Small intestine (tissue), 16 donors: ENCODE measurements at places on chromosomes 11 and 22.

GRCh38 chr11:6240781-6241180 lies 1.9 kb downstream of the CNGA4 start:
- no peak for DNase-seq

DNA sequence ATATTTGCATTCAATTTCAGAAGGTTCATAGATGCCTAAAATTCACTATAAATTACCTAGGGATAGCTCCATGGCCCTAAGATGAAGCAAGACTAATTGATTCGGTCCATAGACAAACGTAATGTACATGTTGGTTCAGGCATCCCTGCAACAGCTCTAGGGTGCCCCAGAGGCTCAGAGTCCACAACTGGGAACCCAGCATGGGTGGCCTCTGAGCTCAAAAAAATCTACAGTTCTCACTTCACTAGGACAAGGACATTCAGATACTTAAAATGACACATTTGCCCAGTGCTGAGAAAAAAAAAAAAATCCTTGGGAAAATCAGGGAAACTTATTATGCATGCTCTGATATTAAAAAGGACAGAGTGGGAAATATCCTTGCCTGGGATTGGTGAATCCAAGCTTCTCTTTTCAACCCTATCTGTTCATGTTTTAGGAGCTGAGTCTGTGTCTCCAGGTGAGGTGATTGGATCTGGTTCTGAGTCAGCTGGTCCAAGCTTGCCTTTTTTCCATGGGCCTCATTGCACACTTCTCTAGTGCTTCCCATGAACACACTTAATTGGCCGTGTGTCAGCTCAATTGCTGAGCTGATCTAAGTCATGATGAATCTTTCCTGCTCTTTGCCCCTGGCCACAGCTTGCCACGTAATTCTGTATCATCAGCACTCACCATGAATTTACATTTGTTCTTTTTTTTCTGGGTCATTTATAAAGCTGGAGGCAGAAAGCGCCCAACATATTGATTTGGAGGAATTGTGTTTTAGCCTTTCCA lies 116.3 kb upstream of the RCN1 start:
- no peak for DNase-seq

- DNase-seq: no peak
Measured at GRCh38 chr11:12728417-12728816, 54.2 kb downstream of the TEAD1 start.

DNA sequence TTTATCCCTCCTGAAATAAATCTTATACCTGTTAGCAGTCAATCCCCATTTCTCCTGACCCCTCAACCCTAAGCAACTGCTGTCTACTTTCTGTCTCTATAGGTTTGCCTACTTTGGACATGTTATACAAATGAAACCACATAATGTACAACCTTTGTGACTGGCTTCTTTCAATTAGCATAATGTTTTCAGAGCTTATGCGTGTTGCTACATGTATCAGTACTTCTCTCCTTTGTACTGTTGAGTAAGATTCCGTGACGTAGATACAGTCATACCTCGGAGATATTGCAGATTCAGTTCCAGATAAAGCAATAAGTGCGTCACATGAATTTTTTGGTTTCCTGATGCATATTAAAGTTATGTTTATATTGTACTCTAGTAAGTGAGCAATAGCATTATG lies 127.3 kb downstream of the MORC2 start:
- no peak for DNase-seq

DNA sequence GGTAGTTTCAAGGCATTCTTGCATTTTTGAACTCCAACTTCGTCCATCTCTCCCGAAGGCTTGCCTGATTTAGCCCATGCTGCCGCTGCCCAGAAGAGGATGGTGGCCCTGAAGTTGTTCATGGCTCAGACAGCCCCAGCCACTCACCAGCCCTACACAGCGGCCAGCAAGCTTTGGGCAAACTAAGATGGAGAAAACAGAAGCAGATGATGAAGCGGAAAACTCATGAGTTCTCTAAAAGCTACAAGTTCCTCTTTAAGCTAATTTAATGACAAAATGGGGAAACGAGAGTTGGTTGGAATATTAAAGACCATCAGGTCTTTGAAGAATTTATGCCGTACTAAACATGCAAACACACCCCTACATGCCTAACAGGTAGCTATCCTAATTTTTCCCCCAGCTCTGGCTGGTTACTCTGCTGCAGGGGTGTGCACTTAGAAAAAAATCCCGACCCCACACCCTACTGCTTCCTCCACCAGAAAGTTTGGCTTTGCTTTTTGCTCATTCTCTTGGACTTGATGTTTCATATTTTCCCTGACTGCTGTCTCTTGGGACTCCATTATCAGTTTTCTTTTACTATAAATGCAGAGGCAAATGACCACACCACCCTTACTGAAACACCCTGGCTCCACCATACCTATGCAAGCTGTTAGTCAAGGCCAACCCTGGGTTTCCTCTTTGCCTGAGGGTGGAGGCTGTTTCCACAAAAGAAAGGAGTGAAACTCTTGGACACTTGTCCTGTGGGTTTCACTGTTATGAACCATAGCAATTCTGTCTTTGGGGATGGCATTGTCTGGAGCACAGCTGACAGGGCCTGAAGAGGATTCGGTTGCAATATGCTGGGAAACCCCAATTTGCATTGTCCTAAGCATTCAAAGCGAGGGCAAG lies at the start of gene MPEG1:
Gene MPEG1, minus strand, starts transcription at position 184 of the 888 bp plus-strand sequence. Its CDS starts 62 bp downstream, at position 122.
- DNase-seq: no peak

- no peak for DNase-seq
Measured at GRCh38 chr22:37262346-37262745, 18.3 kb upstream of the RAC2 start.

DNA sequence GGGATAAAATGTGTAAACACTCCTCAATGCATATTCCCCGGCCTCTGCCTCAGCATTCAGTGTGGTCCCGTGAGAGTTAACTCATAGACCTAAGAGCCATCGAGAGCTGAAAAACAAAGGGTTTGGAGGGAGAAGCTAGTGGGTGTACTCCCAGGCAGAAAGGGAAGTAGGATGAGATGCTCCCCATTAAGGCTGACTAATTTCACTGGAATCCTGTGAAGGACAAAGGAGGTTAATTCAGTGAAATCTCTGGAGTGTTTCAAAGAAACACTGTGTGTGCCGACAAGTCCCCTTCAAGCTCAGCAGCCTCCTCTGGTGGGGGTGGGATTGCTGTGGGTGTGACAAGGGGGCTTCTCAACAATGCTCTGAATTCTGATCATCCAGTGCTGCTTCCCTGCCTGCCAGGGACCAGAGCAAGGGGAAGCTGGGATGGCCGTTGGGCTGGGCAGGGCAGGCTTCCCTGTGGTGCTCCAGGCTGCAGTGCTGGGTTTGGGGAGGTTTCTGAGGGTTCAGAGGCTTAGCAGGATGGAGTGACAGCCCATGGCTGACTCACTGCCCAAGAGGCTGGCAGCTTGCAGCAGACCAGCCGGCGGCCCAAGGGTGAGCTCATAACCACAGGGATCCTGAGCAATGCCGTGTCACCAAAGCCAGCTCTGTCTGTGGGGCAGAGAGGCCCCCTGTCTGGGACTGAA lies 61.4 kb upstream of the BMAL1 start:
- DNase-seq: no peak

DNA sequence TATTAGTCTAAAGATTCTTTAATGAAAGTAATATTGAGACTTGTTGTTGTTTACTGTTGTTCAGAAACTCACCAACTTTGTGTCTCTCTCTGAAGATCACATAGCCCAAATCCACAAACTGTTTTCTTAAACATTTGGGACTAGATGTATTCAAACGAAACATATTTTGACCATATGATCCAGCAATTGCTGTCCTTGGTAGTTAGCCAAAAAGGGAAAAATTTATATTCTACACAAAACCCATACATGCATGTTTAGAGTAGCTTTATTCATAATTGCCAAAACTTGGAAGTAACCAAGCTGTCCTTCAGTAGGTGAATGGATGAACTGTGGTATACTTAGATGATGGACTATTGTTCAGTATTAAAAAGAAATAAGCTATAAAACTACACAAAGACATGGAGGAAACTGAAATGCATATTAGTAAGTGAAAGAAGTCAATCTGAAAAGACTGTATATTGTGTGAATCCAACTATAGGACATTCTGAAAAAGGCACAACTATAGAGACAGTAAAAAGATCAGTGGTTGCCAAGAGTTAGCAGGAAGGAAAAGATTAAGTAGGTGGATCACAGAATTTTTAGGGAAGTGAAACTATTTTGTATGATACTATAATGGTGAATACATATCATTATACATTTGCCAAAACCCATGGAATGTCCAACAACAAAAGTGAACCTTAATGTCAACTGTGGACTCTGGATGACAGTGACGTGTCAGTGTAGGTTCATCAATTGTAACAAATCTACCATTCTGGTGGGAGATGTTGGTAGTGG lies 442.9 kb downstream of the INSC start:
- DNase-seq: no peak

DNA sequence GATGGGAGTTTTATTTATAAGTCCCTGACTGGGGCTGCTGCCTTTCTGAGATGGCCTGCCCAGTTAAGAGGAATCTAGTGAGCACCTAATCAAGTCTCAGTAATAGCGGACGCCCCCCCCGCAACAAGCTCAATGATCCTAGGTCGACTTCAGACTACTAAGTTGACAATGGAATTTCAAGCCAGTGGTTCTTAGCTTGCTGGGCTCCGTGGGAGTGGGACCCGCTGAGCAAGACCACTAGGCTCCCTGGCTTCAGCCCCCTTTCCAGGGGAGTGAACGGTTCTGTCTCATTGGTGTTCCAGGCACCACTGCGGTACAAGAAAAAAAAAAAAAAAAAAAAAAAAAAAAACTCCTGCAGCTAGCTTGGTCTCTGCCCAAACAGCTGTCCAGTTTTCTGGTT lies 156.8 kb upstream of the CARD18 start:
- no peak for DNase-seq
